ENCODE measurements at places on chromosomes 12 and 14. TPM values are rescaled to one million over a fixed set of nuclear protein-coding genes. Genes with fewer than 3 reads are reported as not detected.

- no peak for DNase-seq
Observed at GRCh38 chr12:11067514-11067913, 5.4 kb upstream of the TAS2R46 start.

- peak; percentile 60 for DNase-seq
Observed at GRCh38 chr14:91059576-91060350, 678 bp downstream of the RPS6KA5 start.

- no peak for DNase-seq
Observed at GRCh38 chr14:70366911-70367310, 7.4 kb upstream of the COX16 start.

DNA sequence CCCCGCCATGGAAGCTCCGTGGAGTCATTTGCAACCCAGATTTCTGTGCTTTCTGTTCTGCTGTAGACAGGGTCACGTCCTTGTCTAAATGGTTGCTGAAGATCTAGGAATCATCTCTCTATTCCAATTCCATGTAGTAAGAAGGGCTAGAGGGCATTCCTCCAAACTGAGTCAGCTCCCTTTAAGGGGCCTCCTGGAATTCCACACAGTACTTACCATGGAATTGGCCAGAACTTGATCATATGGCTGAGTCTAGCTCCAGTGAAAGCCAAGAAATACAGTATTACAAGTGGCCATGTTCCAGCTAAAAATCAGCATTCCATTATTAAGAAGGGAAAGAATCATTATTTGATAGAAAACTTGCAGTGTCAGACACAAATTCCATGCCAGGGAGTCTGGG lies 171.9 kb downstream of the PRKCH start:
- no peak for DNase-seq

- no peak for DNase-seq
Observed at GRCh38 chr14:62501021-62501750, 544.1 kb downstream of the KCNH5 start.

DNA sequence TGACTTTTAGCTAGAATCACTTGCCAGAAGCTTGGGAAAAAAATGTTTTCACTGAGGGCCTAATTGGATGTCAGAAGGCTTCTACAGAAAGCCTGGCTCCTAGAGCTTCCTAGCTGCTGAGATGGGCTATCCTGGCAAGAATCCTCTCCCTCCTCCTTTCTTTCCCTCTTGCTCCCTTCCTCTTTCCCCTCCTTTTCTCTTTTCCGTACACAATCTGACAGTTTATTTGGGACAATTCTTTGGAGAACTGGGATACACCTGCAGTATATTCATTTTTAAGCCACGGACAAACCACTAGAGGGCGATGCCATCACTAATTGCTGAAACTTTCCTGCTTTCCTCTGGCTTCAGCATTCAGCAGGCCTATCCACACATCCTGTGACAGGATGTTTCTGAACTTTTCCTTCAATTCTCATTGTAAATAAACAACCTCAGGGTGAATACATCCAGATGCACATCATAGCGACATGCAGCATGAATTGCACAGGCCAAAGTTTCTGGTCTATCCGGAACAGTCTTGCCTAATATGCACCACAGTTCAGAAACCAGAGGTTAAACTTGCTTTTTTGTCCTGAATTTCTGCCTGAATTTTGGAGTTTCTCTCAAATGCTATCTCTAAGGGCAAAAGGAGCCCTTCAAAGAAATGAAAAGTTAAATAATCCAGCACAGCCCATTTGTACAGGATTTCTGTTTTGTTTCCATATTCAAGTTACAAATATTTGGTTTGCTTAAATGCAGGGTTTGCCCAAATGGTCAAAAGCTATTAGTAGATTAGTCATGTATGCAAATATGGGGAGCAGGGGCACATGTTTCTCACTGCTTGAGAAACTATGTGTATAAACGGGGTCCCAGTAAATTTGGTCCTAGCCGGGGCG lies 142.8 kb downstream of the PAWR start:
- peak; percentile 39 for DNase-seq

DNA sequence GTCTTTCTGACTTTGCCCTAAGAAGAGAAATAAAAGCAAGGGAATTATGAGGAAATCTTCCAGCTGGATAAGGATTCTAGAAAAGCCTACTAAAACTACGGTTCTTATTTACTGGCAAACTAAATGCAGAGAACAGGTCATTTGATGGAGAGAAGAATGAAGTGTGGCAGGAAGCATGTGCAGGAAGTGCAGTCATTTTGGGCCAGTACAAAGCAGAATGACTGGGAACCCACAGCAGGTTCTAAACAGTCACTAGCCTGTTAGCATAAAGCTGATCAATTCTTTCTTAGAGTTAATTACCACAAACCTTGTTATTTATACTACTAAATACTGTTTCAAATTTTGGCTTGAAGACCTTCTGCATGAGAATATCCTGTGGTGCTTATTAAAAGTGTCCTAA lies 36.7 kb downstream of the CFAP54 start:
- DNase-seq: no peak

The VWF gene
- total RNA-seq: 117 TPM

The KICS2 gene
- 17.9 TPM for total RNA-seq

Data from breast epithelium (tissue), 4 donors.